A549 (cell line): ENCODE measurements at places on chromosomes 2 and 18.
A peak's percentile ranks its signal among the peaks of the same experiment; 100 is the strongest.

DNA sequence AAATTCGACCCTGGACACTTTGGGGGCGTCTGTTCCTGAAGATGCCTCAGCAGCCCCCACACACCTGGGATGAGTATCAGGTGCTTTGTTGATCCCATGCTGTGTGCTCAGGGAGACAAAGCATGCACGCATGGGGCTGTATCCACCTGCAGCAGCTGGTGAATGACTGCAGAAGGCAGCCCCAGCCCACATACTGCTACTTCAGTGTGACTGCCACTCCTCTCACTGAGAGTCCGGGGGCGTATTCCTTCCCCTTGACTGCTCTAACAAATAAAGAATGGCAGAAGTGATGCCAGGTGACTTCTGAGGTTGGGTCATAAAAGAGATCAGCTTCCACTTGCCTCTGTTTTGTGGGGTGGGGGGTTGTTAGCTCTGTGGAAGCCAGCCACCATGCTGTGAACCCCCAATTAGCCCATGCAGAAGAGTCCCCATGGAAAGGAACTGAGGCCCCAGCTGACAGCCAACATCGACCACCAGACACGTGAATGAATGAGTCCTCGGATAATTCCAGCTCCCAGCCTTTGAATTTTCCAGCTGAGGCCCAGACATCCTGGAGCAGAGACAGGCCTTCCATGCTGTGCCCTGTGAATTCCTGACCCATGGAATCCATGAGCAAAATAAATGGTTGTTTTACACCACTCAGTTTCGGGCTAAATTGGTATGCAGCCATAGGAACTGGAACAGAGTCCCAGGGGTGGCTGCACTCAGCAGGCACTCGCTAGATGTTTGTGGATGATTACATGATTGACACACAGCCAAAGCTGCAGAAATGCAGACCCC lies 289.3 kb downstream of the CELF4 start:
- DNase-seq = no peak

- peak; percentile 25 for DNase-seq
These were observed 166.2 kb downstream of the PHLPP1 start for GRCh38 chr18:62881509-62882016.

DNA sequence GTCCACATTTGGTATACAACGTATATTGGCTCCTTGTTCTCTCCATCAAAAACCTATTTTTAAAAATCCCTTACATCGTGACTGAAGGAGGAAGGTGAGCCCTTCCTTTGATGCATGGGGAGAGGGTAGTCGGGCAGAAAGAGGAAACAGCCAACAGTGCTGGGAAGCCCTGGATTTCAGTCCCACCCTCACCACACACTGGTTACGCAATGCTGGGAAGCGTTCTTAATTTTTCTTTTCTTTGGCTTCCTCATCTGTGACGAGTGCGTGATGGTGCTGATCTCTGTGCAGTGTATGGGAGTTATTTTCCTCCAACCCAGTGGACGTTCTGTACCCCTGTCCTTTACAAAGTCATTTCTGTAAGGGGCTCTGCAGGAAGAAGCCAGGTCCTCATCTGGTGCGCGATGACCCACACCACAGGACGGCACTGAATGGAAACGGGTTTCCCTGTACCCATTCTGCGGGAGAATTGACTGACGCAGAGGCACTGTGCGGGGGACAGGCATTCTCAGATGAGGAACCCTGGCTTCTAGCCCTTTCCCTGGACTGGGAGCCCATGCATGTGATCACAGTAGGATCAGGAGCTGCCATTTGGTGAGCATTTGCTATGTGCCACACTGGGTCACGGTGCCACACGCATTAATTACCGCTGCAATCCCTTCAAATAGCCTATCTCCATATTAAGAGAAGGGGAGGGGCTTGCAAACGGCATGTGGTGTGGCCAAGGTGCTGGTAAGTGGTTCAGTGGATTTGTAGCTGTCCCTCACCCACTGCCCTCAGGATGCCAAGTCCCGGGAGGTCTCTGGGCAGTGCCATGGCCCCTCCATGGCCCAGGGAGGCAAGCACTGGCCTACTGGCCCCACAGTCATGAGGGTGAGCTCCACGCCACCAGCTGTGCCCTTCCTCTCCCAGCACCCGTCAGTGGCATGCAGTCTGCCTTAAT lies 4.3 kb downstream of the COLEC11 start:
- DNase-seq = no peak

DNA sequence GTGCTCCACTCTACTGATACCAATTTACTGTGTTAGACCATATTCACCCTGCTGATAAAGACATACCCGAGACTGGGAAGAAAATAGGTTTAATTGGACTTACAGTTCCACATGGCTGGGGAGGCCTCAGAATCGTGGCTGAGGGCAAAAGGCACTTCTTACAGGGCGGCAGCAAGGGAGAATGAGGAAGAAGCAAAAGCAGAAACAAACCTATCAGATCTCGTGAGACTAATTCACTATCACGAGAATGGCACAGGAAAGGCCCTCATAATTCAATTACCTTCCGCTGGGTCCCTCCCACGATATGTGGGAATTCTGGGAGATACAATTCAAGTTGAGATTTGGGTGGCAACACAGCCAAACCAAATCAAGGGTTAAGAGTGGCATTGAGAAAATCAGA lies 65.2 kb downstream of the LDLRAD4 start:
- DNase-seq = no peak

DNA sequence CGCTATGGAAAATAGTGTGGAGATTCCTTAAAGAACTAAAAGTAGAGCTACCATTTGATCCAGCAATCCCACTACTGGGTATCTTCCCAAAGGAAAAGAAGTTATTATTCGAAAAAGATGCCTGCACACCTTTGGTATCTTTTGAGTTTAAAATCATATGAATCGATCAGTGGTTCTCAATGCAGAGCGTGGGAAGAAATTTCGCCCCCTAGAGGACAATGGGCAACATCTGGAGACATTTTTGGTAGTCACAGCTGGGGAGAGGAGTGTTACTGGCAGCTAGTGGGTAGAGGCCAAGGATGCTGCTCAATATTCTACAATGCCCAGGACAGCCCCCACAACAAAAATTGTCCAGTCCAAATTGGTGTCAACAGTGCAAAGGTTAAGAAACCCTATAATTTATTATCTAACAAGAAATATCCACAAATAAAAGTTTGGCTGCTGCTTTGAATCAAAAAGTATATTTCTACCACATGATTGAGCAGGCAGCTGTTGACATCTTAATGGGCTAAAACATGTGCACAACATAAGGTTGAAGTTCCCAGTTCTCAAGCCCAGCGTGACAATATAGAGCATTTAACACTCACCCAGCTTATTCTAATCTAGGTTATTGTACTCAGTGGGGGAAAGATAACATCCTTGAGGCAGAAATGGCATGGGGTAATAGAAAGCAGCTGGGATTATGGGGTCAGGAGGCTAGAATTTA lies 425.7 kb downstream of the LRATD1 start:
- DNase-seq = no peak

GRCh38 chr18:48816554-48816953 lies 134.2 kb downstream of the SMAD7 start:
- no peak for DNase-seq
